ENCODE measurements at places on chromosomes 5 and 9. TPM values are rescaled to one million over a fixed set of nuclear protein-coding genes. Genes with fewer than 3 reads are reported as not detected.
A peak's percentile ranks its signal among the peaks of the same experiment; 100 is the strongest.

Gene CDC20B
- total RNA-seq, result not detected

- no peak for DNase-seq
Observed at GRCh38 chr5:53373451-53374158, 106.8 kb upstream of the FST start.

DNA sequence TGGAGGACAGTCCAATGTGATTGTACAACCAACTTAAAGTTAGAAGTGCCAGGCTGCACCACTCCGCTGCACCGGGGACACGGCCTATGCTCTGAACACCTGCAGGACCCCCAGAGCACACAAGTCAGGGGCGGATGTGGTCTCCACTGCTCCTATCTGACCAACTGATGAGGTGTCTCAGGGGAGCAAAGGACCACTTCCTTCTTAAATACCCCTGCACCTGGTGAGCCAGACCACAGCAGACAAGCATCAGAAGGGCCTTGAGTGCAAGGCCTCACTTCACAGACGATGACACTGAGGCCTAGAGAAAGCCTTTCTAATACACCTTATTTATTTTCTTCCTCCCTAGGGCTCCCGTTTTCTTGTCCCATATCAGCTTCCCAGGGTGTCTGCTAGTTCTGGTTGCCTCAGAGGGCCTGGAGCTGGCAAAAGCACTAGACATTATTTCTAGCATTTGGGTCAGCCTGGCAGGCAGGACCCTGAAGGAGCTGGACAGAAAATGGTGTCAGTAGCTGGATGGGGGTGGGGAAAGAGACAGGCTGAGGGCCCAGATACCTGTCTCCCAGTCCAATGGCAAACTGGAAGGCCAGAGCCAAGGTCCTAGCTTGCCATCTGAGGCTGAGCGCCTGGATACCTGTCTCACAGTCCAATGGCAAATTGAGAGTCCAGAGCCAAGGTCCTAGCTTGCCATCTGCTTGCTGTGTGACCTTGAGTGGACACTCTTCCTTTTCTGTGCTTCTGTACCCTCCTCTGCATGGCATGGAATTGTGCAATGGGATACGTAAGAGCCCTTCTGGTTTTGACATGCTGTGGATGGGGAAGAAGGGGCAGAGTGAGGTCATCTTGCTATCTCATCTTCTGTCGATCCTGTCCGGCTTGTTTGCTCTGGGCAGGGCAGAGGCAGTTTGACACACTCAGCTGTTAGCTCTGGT is 9.0 kb downstream of the CCDC69 start:
- DNase-seq, result peak; percentile 98

Gene ANKRD18A
- not detected for total RNA-seq

DNA sequence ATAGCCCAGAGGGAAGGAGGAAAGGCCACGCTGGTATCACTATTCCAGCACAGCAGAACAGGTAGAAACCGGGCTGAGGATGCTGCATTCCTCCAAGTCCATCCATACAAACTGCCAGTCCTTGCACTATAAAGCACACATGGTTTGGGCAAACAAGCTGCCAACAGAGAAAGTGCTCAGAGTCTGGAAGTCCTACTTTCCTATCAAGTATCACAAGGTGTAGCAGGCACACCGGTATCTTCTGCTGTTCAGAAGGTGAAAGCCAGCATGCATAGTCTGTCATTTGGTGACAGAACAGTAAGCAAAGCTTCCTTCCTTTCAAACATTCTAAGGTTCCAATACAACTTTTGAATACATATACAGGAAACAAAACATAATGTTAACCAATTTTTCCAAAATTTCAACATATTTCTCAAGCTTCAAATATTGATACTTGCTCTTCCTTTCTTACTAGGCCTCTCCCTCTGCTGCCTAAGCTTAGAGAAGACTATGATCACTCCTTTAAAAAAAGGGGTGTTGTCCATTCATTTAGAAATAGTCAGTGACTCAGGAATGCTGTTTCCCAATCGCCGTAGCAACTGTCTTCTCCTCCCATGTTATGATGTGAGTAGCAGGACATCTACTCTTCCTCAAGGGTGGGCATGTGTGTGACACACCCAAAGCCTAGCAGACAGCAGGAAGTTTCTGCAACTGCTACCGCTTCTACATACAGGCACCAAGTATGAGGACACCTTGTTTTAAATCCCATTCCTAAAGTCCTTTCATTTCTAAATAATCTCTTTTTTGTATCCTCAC is 14.7 kb downstream of the DIAPH1 start:
- DNase-seq, result no peak

Gene PLAC8L1
- total RNA-seq, result not detected

Gene AFAP1L1
- 1.6 TPM for total RNA-seq

Gene TMEM171
- not detected for total RNA-seq

DNA sequence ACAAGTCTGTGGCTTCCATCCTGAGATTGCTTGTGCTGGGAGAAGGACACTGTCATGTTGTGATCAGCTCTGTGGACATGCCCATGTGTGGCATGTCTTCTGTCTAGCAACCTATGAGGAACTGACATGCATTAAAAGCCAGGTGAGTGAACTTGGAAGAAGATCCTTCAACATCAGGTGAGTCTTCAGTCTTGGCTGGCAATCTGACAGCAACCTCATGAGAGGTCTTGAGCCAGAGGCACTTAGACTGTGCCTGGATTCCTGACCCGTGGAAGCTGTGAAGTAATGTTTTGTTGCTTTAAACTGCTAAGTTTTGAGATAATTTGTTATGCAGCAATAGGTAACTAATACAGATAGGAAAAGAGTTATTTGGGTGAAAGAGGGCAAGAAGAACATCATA is 6.8 kb upstream of the TCERG1 start:
- no peak for DNase-seq

Gene MAMDC2
- total RNA-seq, result not detected

Gene EQTN
- not detected for total RNA-seq

DNA sequence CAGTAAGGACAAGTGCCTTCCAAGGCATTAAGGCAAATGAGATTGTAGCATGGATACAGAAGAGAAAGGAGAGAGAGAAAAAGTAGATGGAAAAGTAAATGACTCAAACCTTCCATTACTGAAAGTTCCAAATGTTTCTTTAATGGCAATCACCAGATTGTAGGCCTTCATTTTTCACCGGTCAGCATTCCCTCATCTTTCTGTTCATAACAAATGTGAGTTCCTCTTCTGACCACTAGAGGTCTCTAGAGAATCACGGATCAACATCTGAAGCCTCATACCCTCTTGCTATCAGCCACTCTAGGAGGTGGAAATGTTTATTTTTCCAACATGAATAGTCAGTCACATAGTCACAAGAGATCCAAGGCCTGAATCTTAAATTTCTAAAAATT is 73.6 kb upstream of the RPS23 start:
- peak; percentile 83 for DNase-seq

- DNase-seq, result no peak
Observed at GRCh38 chr5:135322744-135323143, 76.3 kb downstream of the MACROH2A1 start.

DNA sequence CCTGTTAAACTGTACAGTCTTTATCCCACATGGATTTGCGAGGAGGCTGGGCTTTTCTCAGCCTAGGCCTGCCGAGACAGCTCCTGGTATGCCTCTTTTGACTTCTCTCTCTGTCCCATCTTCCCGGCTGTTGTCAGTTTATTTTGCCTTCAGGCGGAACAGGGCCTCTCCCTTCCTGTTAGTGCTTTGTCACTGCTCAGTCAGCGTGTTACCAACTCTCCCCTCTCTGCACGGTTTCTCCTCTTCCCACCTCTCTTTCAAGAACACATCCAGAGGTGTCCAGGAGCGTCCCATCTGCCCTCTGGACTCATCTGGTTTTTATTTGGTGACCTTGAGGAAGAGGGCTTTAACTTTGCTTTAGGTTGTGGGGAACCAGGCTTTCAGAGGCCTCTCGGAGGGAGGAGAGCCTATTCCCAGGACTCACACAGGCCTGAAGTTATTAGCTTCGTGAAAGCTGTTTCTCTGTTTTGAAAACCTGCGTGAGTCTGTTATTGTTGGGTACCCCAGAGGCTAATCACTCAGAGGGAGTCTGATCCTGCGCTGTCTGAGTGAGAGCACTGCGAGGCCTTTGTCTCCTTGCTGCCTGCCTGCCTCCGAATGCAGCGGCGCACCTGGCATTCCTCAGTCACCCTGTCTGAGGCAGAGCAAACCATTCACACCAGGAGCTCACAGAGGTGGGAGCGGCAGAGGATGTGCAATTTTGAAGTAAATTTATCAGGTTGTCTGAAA is 234.4 kb upstream of the MPDZ start:
- peak; percentile 46 for DNase-seq

DNA sequence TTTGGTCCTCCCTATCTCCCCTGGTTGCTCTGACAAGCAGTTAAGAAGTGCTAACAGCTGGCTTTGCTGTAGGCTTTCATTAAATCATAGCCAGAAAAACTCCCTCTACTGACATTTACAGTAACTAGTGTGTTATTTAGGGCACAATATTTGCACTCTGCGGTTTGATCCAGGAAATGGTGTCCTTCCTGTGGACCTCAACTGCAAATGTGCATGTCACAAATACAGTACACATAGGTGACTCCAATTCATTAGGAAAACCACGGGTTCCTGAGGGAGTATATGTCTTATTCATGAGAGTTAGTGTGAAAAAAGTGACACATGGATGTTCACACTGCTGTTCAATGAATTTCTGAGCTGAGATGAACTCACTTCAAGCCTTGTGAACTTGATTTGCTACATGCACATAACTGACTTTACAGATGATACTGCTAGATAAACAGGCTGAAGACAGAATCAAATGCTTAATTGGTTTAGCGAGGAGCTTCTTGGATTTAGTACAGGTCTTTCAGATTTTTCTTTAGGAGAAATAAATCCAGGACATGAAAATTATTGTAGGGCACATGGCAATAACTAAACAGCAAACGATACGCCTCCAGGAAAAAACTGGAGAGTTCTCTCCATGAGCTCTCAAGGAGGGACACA is 281.5 kb downstream of the EFNA5 start:
- DNase-seq, result peak; percentile 40

GRCh38 chr5:141032626-141033025 is 18.5 kb upstream of the PCDHB1 start:
- no peak for DNase-seq

Gene ELOVL7
- not detected for total RNA-seq

Gene SPATA31A3
- not detected for total RNA-seq

GRCh38 chr5:334903-335739 is 13.6 kb downstream of the AHRR start:
- no peak for DNase-seq

GRCh38 chr9:121696930-121697329 is 45.5 kb downstream of the DAB2IP start:
- no peak for DNase-seq

GRCh38 chr9:124257844-124258606 is at the start of gene NEK6:
TSS of gene NEK6 (plus strand) at chr9:124257949. CDS start at chr9:124301965, 44,016 bp downstream.
- DNase-seq, result peak; percentile 77

Gene PCDHGA7
- 8.4 TPM for total RNA-seq

DNA sequence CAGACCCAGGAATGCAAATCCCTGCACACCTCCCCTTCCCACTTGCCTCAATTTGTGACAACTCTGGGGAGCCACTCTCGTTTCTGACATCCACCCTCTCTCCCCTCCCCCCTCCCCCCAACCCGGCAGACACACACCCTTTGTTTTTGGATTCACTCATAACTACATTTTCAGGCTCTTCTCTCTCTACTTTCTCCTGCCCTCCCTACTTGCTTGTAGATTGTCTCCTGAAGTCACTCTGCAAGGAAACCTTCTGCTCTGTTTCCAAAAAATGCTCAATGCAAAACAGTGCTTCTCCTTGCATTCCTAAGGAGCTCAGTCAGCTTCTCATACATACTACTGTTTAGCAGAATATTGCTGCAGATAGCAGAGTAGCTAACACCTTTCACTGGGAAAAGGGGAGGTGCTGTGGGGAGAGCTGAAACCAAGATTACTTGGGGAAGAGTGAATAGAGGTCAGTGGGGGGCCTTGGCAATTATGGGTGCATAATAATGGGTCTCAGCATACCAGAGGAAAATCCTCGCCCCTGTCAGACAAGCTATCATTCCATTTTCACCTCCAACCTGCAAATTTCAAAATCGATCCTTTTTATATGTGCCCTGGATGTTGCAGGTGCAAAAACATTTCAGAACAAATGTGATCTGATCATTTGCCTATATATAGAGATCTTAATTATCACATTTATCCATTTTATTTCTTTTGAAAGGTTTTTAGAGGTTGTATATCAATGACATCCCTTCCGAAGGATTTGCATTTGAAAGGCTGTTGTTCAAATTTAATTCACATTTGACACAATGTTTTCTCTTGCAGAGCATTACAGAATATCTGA is 1860.7 kb upstream of the WWC1 start:
- no peak for DNase-seq
